Activated naive CD4-positive, alpha-beta T cell treated with anti-CD3 and anti-CD28 coated beads, Interleukin-2, amount 50 U/mL, for 72 hours (primary cell): ENCODE measurements at places on chromosomes 11 and 22. TPM values are rescaled to one million over a fixed set of nuclear protein-coding genes. Genes with fewer than 3 reads are reported as not detected.

Gene RTCB
- total RNA-seq = 82.8 TPM

DNA sequence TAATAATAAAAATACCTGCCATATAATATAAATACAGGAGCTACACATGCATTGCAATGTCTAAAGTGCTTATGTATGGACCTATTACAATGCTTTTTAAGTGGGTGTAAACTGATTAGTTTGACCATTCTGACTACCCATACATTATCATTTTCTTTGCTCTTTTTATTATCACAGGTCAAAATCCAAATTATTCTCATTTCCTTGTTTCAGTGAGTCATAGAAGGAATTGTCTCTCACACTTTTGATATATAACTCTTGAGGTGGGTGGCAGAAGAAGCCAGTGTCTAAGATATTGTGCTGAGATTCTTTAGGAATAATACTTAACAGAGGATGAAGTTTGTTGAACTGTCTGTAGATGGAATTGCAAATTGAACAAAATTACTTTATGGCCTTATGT, 35.6 kb downstream of the GAS2 start:
- no peak for DNase-seq

DNA sequence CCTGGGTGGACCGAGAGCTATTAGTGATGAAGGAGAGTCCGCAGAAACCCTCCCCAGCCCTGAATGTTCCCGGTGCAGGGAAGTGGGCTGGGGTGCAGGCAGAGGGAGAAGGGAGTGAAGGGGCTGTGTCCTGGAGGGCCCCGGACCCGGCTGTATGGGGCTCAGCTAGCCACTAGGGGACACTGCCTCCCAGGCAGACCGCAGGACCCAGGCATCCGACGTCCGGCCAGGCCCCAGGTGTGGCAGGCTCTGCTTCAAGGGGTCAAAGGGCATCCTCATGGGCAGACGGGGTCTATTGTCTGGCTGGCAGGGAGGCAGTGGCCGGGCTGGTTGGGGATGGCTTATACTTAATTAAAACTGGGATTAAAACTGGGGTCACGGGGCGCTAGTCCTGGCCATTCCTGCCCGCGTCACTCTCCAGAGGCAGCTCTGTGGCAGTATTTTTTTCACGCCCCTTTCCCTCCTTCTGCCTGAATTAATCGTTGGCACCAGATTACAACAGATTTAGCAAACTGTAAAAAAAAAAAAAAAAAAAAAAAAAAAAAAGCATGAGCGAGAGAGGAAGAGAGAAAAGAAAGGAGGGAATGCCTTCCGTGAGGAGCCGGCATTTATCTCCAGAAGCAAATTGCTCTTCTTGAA, 5.1 kb downstream of the FLRT1 start:
- DNase-seq = no peak

GRCh38 chr11:61193596-61193995, 9.7 kb upstream of the PGA3 start:
- DNase-seq = no peak

DNA sequence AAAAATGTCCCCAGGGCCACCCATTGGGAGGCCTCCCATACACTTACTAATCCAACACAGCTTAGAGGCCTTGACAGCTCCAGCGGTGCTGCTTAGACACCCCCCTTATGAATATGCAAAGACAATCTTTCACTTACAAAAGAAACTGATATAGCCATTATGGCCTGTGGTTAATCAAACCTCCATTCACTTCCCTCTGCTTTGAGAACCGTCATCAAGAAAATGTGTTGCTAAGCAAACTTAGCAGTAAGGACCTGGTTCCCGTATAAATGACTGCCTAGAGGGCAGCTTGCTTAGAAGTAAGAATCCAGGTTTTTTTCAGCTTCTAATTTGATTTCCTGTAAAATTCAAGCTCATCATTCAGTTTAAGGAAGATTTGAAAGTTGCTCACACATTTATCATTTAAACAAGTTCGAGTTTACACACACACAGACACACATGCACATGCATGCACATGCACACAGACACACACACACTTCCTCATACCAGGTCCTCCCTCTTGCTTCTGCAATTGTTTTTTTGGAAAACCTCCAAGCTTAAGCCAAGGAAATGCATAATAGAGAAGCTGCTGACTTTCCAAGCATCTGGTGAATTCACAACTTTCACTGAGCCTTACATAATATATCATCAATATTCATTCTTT, 137.7 kb upstream of the BLID start:
- no peak for DNase-seq

GRCh38 chr22:18024276-18024939, at the start of gene MICAL3:
MICAL3 (minus strand) TSS chr22:18024561; CDS start chr22:17906812, 117,749 bp downstream.
- DNase-seq = peak; percentile 59
